ENCODE measurements at places on chromosomes 2 and 18.
A peak's percentile ranks its signal among the peaks of the same experiment; 100 is the strongest.

DNA sequence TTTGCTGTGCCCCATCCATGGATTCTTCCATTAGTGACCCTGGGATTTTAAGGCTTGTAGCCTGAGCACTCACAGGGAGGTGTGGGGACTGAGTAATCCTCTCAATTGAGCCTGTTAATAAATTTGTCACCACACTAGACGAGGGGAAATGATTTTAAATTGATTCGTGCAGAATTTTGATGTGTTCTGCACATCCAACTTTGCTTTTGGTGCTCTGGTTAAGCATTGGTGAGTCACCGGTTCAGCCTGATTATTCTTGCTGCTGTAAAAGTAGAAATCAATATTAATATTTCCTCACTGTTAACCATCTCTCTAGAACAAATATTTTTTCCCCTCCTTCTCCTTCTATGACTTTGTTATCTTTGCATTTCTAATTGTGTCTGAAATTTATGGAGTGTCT lies 482.0 kb downstream of the TSN start:
- DNase-seq, result no peak

- DNase-seq, result no peak
These were observed 178.6 kb upstream of the VWC2L start for GRCh38 chr2:214232271-214232670.

DNA sequence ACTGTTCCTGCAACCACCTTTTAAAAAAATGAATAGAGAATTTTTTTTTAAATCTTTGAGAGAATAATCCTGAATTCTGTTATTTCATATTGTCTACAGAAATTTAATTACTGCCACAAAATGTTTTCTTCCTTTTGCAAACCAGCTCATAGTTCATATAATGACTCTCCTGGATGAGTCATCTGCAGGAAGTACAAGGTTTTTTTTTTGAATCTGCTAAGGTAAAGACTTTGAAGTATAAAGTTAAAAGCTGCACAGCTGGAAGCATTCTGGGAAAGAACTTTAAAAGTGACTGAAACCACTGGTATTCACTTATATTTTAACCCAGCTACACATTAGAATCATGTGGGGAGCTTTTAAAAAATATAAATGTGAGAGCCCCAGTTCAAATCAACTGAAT lies 25.4 kb downstream of the SESTD1 start:
- no peak for DNase-seq

- DNase-seq, result no peak
These were observed 2.8 kb downstream of the GCFC2 start for GRCh38 chr2:75707901-75708300.

- no peak for DNase-seq
These were observed 125.6 kb downstream of the CACNB4 start for GRCh38 chr2:151973013-151973900.

DNA sequence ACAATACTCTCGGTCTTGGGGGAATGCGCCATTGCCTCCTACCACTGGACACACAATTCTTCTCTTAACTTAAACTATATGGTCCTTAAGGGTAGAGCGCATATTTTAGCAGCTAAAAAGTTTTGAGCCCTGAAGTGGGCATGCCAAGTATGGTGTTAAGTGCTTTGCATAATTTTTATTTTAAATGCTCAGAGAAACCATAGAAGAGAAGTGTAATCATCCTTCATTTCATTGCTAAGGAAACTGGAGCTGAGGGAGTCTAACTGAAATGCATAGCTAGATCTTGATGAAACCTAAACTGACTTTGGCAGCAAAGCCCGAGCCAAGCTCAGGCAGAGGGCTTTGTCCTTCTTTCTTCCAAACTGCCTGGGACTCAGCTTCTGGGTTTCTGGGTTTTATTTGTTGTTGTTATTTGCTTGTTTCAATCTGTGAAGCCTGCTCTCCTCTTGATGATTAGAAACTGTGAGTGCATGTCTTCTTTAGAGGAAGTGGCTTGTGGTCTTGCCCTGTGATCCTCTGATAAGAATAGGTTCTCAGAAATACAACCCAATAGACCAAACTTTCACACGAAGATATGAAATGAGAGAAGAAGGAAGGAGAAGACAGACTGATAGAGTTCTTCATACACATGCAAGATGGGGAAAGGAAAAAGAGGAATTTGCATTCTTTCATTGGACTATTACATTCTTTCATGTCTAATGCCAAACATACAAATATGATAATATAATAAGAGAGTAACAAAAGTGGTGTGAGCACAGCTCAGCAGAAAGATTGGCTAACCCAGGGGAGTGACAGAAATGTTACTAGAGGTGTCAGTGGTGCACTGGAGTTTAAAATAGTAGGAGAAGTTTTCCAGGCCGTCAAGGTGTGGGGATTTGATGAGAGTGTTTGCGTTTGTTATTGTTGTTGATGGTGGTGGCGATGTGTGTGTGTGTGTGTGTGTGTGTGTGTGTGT lies 7.5 kb upstream of the RNF144A start:
- DNase-seq, result no peak

DNA sequence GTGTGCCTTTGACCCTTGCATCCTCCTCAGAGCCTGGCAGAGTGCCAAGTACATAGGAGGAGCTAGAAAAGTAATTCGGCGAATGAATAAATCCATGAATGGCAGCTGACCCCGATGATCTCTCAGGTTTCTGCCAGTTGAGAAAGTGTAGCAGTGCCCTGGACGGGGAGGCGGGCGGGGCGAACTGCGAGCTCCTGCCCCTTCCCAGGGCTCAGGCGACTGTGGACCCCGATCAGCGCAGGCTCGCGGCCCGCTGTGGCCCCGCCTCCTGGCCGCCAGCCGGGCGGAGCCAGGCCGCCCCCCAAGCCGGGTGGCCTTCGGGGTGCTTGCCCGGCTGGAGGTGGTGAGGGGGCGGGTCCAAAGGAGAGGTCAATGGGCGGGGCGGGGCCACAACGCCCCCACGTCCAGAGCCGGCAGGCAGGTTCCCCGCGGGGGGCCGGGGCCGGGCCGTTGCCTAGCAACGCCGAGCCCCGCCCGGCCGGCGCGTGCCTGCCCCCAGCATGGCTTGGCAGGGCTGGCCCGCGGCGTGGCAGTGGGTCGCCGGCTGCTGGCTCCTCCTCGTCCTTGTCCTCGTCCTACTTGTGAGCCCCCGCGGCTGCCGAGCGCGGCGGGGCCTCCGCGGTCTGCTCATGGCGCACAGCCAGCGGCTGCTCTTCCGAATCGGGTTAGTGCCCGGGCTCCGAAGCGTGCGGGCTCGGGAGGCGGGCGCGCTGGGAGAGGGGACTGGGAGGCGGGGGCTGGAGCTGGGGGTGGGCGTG lies 30.6 kb upstream of the TMBIM1 start:
- DNase-seq, result peak; percentile 37

- no peak for DNase-seq
These were observed 137.0 kb downstream of the MEIS1 start for GRCh38 chr2:66571918-66572317.

GRCh38 chr2:63736354-63736753 lies 105.3 kb upstream of the UGP2 start:
- no peak for DNase-seq

DNA sequence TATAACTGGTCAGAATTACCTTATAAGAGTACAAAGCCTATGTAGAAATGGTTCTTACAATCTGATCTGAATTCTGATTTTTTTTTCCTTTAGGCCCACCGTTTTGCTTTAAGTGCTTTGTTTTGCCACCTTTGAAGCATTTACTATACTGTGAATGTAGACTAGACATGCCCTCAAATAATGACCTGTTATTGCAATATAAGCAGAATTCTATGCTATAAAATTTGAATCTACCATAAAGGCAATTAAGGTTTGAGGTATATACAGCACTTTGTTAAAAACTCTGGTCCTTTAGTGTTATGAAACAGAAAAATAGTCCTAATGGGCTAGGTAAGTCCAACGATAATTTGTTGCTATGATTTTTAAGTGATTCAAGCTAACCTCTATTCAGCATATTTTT lies 86.6 kb upstream of the NOSTRIN start:
- no peak for DNase-seq

DNA sequence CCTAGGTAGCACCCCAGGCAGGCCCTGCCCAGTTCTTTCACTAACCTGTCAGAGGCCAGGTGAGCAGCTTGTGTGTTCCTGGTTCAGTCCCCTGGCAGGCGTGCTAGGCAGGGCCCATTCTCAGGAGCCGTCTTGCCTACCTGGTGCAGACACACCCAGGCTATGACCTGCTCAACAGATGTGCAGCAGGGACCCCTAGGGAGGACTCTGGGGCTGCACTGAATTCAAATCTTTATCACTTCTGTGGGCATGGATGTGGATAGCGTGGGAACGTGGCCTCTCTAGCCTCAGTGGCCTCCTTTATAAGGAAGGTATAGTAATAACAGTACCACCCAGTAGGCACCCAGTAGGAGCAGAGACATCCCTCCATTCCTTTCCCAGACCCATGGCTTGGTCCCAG lies 48.4 kb downstream of the PLEKHB2 start:
- DNase-seq, result no peak

GRCh38 chr2:140759426-140760156 lies 1371.2 kb downstream of the LRP1B start:
- DNase-seq, result no peak

DNA sequence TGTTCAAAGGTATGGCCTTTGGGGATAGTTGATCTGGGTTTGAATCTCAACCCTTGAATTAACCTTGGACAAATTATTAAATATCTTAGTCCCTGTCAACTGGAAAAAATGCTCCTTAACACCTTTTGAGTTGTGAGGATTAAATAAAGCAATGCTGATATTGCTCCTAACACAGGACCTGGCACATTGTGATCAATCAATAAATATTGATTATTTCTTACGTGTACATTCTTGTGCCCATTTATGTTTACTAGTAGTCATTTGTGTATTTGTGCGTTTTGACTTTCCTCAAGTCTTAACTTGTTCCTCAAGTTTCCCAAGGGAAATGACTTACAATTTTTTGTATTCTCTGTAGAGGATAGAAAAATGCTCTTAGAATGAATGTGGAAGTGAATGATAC lies 19.6 kb upstream of the FIGN start:
- no peak for DNase-seq

- DNase-seq, result peak; percentile 31
These were observed 163.5 kb downstream of the UXS1 start for GRCh38 chr2:106030287-106031268.
